ENCODE measurements at places on chromosomes 4 and X.
A peak's percentile ranks its signal among the peaks of the same experiment; 100 is the strongest.

DNA sequence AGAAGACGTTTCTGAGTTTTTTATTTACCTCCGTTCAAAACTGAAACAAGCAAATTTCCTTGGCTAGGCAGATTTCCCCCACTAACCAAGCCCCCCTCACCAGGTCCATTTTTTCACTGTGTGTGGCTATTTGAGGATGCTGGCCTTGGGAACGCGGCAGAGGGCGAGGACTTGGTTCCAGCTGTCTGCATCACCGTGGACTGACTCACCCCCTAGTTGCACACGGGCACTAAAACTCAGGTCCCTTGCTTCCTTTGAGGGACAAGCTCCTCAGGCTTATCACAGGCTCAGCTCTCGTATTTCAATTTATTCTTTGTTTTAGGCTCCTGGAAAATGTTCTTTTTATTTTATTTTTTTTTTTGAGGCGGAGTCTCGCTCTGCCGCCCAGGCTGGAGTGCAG lies 8.4 kb upstream of the MTNR1A start:
- no peak for DNase-seq

DNA sequence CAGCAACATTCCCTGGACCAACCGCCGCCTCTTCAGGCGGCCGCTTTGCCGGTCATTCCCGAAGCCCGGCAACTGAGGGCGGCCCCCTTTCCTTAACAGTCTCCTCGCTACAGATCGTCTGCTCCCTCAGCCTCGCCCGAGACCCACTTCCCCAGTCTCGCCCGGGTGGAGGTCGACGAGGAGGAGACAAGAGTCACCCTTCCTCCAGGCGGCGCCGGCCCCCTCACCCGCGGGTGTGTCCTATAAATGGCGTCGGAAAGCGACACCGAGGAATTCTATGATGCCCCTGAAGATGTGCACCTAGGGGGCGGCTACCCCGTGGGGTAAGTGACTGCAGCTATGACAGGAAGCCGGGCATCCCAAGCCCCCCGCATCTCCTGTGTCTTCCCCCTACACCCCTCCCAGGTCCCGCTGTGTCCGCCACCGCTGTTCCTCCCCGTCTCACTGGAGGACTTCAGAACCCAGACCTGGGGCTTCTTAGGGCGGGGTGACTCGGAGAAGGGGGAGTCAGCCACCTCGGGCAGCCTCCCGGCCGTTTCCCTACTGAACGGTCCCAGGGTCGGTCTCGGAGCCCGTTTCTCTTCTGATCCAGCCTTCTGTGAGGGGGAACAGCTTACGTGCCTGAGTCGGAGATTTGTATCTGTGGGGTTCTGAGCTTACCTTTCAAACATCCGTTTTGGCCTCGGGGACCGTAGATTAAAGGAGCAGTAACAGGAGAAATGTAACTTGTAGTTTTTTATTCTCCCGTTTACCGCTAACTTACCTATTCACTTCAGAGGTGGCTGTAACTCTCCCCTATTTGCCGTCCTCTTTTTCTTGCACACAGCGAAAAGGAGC lies 570 bp downstream of the WDR44 start:
- peak; percentile 79 for DNase-seq

- no peak for DNase-seq
Observed at GRCh38 chrX:17535229-17535628, 160.2 kb downstream of the NHS start.

GRCh38 chr4:48752726-48753125 lies 27.4 kb downstream of the FRYL start:
- DNase-seq, result no peak

Data from right cardiac atrium (tissue), 5 donors.